Motor neuron (in vitro differentiated cells): ENCODE measurements at places on chromosomes 11 and 22. TPM values are rescaled to one million over a fixed set of nuclear protein-coding genes. Genes with fewer than 3 reads are reported as not detected.

The MRPL40 gene
- total RNA-seq = 33.4 and 33.6 TPM in 2 replicates

The TBX1 gene
- total RNA-seq = 1.1 and 1.9 TPM in 2 replicates

The PTPMT1 gene
- 25.2 and 35.0 TPM in 2 replicates for total RNA-seq

The RTL10 gene
- 13.3 and 13.4 TPM in 2 replicates for total RNA-seq

The MOB2 gene
- 29.2 and 33.3 TPM in 2 replicates for total RNA-seq

The BTG4 gene
- total RNA-seq = not detected in 2 replicates

The C11orf24 gene
- 27.4 and 29.4 TPM in 2 replicates for total RNA-seq

The CD59 gene
- total RNA-seq = 431 and 443 TPM in 2 replicates

The CCDC82 gene
- 42.5 and 52.4 TPM in 2 replicates for total RNA-seq

The FAM83F gene
- 0.18 and 0.21 TPM in 2 replicates for total RNA-seq

The OOSP2 gene
- total RNA-seq = not detected in 2 replicates
